NCI-H460 (cell line): ENCODE measurements at places on chromosomes 6 and 20.

- no peak for DNase-seq
These were observed 413.0 kb downstream of the PREX1 start for GRCh38 chr20:48414786-48415185.

DNA sequence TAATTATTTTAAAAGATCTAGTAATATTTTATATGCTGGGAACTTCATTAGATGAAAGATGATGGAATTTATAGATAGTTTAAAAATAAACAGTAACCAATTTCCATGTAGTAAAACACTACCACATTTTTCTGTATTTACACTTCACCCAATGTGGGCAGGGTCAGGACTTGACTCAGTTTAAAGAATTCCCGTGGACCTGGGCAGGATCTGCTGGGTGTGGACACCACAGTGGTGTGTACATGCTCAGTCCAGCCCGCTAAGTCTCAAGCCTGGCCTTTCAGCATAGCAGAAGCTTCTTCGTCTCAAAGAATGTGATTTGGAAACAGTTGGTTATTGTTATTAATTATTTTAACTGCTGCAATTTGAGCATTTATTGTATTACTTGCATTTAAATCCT lies 364.2 kb downstream of the SYNE1 start:
- no peak for DNase-seq

DNA sequence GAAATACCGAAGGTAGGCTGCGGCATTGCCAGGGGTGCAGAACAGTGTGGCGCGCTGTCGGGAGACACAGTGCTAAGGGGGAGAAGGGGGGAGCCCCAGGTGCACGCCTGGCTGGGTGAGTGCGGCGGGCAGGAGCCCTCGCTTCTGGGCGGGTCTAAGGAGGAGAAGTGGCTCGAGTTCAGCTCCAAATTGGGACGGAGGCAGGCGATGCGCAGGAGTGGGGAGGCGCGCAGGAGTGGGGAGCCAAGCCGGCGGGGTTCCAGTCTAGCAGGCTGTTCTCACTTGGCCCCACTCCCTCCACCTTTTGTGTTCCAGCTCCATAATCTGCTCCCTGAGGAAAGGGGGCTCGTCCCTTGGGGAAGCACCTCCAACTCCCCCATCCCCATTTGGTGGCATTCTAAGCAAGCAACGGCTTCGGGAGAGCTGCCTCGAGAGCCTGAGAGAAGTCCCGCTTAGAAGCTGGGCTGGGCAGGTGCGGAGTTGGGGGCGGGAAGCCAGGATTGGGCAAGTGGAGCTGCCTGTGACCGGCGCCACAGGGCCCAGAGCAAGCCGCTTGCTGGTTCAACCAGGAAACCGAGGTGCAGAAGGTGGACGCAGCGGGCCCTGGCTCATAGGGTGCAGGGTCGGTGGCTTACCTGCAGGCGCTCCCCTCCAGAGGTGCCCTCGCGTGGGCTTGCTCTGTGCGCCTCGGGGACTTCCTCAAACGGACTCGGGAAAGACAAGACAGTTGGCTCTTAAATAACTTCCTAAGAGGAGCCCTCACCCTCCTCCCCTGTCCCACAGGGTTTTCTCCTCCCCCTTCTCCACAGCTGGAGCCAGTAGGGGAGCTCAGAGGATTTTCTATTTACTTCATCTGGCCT lies at the start of gene F13A1:
F13A1 (minus strand) TSS at position 711 of the 860 bp plus-strand sequence. CDS start 1,998 bp downstream, outside the sequence.
- DNase-seq, result no peak

DNA sequence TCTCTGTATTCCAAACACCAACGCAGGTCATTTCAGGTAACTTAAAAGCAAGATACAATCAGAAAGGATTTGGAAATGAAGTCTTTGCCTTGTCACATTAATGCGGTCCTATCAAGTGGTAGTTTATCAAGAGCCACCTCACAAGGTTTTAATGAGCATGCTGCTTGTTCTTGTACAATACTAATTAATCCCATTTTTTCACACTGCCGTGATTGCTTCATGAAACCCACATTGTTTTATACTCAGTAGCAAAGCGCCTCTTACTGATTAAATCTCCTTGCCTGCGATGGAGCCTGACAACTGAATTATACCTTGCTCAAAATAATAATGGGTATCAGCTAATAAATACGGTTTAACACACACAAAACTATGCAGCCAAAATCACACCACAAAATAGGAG lies 234.1 kb upstream of the TSHZ2 start:
- no peak for DNase-seq

- peak; percentile 44 for DNase-seq
These were observed 606 bp upstream of the ULBP1 start for GRCh38 chr6:149963212-149963461.

- no peak for DNase-seq
These were observed 86.3 kb upstream of the CARMIL1 start for GRCh38 chr6:25192590-25193459.

GRCh38 chr6:33613146-33613794 lies 7.9 kb upstream of the ITPR3 start:
- no peak for DNase-seq

DNA sequence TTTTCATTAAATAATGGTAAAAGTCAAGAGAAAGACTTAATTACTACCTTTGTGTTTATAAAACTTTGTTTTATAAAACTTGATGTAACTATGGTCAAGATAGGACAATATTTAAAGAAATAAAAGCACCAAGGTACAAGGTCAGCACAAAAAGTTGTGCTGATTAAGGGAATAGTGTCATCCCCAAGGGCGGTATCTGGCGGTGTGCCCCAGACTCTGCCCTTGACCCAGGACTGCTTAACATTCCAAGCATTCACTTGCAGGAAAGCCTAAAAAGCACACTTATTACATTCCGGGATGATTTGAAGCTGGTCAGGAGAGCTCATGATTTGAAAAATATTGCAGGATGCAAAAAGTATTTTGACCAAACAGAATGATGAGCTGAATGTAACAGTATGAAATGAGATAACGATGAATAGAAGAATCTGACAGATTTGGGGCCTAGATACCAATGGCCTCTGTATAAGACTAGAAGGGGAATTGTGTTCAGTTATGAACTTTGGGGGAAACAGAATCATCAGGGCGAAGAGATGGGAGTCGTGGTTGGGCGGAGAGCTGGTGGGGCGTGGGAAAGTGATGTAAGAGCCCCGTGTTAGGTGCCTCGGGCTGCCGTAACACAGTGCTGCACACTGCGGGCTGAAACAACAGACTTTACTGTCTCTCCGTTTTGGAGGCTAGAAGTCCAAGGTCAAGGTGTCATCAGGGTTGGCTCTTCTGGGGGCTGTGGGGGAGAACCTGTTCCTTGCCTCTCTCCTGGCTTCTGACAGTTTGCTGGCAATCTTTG lies 77.2 kb downstream of the CDC5L start:
- DNase-seq, result no peak

- no peak for DNase-seq
These were observed 570.1 kb downstream of the DHX35 start for GRCh38 chr20:39532205-39532604.

DNA sequence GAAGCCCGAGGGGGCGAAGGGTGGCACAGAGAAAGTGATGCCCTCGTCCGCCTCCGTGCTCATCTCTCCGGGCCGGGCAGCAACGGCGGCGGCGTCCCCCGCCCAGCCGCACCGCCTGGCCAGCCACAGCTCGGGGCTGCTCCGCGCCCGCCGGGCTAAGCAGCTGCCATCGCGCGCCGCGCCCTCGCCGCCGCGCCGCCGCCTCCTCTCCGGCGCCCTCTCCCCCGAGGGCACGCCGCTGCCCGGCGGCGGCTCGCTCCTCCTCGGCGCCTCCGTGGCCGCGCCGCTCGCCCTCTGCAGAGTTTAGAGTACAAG lies 225 bp downstream of the MAP3K5 start:
- no peak for DNase-seq

DNA sequence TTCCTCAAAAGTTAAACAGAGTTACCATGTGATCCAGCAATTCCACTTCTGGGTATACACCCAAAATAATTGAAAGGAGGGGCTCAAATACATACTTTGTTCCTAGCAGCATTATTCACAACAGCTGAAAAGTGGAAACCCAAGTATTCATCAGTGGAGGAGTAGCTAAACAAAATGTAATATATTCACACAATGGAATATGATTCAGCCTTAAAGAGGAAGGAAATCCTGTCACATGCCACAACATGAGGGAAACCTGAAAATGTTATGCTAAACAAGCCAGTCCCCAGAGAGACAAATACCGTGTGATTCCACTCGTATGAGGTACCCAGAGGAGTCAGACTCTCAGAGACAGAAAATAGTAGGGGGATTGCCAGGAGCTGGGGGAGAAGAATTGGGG lies 44.5 kb downstream of the PXDC1 start:
- DNase-seq, result no peak

GRCh38 chr6:13733178-13733887 lies 21.7 kb upstream of the RANBP9 start:
- peak; percentile 9 for DNase-seq
